H1 (cell line): ENCODE measurements at places on chromosomes 6 and 20. TPM values are rescaled to one million over a fixed set of nuclear protein-coding genes. Genes with fewer than 3 reads are reported as not detected.

Gene TRIM26
- 21.5 and 25.8 TPM in 2 replicates for polyA plus RNA-seq

- no peak for DNase-seq
Observed at GRCh38 chr6:14549871-14550270, 432.3 kb downstream of the CD83 start.

Gene FILIP1
- polyA plus RNA-seq = 2.0 and 2.4 TPM in 2 replicates

DNA sequence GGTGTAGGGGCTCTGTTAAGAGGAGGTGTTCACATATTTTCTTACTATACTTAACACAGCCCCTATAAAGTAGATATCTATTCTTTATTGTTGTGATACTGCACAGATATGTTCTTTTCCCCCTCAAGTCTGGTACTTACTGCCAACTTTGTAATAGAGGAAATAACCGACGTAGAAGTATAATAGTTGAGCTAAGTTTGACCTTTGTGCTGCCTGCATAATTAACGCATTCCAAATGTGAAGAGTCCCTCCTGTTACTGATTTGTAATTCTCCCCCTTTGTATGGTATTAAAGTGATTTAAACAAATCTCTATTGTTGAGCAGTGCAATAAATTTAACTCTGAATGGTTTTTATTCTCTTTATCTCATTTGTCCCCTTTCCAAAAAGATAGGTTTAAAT, 39.0 kb downstream of the PHF3 start:
- DNase-seq = no peak

DNA sequence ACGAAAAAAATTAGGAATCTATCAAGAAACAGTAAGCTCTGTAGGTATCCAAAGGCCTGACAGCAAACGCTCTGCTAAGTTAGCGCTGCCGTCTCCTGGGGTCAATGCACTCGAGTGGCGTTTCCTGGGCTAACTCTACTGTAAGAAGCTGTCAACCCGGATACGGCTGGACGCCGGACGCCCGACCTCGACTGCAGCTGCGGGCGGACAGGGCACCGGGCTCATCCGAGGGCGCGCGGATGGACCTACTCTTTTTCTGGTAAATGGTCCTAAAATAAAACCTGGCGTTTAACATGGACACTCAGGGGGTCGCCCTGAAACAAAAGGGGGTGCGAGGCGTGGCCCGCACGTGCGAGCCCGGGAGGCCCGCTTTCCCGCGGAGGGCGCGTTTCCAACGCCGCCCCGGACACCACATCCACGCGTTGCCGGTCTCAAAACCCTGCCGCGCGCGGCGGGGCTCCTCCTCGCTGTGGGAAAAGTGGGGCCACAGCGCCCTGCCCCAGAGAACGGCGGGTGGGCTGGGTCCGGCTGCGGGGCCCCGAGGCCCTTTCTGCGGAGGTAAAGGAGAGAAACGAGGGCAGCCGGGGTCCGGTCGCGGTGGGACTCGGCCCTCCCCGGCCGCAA, 537 bp downstream of the TCP1 start:
- no peak for DNase-seq

GRCh38 chr20:56200456-56200855, 48.1 kb upstream of the MC3R start:
- DNase-seq = no peak

DNA sequence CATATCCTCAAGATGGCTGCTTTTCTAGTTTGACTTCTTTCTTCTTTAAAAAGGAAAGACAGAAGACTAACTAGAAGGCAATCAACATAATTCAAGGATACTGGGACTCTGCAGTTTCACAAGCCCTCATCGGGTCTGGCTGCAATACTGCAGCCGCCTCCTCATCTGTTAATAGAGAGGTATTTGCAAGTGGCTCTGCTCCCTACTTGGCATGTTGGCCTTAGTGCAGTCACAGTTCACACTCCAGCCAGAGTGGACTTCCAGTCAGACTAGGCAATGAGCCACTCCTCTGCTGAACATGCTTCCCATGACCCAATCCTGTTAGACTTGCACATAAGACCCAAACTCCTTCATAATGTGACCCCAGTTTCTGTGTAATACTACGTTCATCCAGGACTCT, 141.9 kb upstream of the ENPP5 start:
- DNase-seq = no peak

DNA sequence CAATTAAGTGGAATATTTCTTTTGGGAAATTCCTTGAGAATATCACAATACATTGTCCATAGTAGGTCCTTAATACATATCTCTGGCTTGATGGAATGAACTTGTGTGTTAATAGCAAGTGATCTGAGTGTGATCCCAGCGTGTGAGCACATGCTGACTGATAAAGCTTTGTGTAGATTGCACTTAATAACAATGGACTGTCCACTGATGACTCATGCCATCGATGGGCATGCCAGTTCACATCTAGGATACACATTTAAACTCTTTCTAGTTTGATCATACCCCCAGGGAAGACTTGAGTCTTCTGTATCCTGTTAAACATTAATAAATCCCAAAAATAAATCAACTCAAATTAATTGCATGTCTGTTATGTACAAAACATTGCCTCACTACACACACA, 454.3 kb upstream of the SPTLC3 start:
- DNase-seq = no peak

DNA sequence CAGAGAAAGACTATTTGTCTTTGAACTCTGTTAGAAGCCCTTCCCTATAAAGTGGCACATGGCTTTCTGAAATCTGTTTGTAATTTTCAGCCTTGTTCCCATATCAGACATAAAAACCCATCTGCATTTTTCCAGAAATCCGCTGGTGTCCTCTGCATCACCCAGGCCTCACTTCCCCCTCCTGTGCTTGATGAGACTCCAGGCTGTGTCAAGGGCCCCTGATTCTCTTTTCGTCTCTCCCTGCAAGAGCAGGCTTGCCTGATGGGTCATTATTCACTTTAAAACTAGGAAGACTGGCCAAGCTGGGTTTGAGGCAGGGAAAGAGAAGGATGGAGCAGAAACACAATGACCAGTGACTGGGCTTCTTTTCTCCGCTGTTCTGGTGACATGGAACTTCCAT, 10.6 kb upstream of the PROKR2 start:
- DNase-seq = no peak

Gene KCNK5
- 20.9 and 29.7 TPM in 2 replicates for polyA plus RNA-seq
